ENCODE measurements at places on chromosomes 13 and 19.
A peak's percentile ranks its signal among the peaks of the same experiment; 100 is the strongest.

GRCh38 chr19:48249502-48250014 is 6.2 kb downstream of the CARD8 start:
- no peak for DNase-seq

DNA sequence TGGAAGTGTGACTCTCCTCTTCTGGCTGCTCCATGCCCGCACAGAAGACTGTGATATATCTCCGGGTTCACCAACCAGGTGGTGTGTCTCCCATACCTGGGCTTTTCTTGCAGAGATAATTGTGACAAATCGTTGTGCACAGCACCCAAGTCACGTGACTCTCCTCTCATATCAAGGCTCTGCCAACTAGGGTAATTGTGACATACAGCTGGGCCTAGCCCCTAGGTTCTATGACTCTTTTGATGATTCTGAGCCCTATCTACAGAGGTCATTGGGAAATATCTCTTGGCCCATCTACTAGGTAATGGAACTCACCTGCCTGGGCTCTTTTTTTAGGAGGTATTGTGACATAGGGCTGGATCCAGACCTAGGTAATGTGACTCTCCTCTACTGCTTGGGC is 89.8 kb downstream of the ZNF429 start:
- no peak for DNase-seq

DNA sequence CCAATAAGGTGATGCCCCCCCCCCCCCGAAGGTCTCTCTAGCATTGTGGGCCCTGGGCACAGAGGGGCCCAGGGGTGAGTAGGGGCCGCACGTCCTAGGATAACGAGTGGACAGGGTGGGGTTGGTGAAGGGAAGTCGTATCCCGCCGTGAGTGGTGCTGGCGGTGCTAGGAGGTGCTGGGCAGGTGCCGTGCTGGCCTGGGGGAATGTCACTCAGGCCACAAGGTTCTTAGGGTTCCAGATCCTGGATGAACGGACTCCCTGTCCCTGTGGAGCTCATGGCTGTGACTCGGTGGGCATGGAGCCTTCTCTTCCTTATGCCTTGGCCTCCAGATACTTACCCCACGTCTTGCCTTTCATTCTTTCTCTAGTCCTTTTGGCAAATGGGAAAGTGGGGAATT is 157.4 kb upstream of the SOX1 start:
- DNase-seq = no peak

DNA sequence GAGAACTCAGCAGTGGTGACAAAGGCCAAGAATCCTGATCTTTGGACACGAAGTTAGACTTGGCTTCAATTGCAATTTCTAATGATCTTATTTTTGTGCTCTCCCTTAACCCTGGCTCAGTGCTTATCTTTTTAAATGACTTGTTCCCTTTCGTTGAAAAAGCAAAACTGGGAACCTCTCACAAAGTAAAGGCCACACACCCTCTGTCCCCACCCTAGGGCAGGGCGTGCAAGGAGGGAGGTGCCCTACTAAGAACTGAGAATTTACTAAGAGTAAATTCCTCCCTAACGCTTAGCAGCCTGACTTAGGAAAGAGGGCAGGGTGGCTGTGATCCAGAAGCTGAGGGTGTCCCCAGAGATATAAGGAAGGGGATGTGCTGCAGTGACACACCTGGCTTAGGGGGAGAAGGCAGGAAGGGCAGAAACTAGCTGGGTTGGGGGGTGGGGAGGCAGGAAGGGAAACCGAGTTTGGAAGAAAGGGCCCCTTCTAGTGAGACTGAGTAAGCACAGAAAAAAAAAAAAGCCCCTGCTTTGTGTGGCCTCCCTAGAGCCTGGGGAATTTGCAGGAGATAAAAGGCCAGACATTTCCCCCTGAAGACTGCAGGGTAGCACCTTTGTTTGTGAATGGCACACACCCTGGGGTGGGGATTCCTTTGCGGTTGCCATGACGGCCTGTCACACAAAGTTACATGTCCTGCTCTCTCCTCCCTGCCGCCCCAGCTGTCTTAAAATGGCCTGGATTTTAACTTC is 435.1 kb downstream of the EFNB2 start:
- DNase-seq = no peak

DNA sequence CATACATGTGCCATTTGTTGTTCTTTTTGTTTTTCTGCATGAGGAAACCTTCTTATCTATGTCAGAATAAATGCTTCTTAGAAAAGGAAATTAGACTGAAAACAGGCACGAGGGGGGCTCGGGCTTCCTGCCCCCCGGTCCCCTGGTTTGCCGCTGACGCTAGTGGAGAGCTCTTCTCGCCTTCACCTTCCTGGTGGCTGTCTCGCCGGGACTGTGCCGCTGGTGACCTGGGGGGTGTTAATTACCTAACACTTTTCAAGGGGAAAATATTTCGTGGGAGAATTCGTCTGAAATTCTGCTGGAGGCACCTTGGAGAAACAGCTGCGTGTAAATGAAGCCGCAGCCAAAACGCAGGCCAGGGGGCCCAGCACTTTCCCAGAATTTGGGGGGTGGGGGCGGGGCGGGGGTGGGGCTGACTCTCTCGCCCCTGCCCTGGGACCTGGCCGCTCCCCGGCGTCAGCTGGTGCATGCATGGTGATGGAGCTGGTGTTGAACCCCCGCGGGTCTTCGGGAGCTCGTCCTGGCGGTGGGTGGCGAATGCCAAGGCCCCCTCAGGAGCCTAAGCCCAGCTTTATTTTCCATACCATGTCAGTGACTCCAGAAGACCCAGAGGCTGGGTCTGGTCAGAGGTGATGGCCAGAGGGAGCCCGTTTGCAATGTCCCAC is 58.3 kb upstream of the MCF2L start:
- DNase-seq = no peak

DNA sequence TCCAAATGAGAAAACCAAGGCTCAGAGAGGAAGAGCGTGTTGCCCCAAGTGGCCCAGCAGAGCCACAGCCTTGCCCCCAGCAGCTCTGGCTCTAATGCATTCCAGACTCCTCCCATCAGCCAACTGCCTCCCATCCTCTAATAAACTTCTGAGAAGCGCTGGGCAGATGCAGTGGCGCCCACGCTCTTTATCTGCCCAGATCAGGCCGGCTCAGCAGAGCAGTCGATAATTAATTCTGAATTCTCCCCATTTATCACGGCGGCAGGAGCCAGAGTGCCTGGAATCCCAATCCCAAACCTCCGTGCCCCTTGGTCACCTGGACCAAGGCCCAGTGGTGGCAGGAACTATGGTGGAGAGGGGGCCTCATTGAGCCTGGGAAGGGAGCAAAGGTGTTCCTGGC is 13.9 kb downstream of the TINCR start:
- DNase-seq = peak; percentile 59

- no peak for DNase-seq
Measured at GRCh38 chr13:71603255-71603654, 263.7 kb downstream of the DACH1 start.
